ENCODE measurements at places on chromosomes 3 and 15.

- no peak for DNase-seq
These were observed 13.9 kb downstream of the CDAN1 start for GRCh38 chr15:42723068-42723467.

- no peak for DNase-seq
These were observed 2.1 kb downstream of the PODXL2 start for GRCh38 chr3:127630811-127631714.

GRCh38 chr3:87145553-87145952 is 81.6 kb upstream of the CHMP2B start:
- DNase-seq, result no peak

GRCh38 chr3:169581633-169582032 is 81.9 kb downstream of the MECOM start:
- no peak for DNase-seq

DNA sequence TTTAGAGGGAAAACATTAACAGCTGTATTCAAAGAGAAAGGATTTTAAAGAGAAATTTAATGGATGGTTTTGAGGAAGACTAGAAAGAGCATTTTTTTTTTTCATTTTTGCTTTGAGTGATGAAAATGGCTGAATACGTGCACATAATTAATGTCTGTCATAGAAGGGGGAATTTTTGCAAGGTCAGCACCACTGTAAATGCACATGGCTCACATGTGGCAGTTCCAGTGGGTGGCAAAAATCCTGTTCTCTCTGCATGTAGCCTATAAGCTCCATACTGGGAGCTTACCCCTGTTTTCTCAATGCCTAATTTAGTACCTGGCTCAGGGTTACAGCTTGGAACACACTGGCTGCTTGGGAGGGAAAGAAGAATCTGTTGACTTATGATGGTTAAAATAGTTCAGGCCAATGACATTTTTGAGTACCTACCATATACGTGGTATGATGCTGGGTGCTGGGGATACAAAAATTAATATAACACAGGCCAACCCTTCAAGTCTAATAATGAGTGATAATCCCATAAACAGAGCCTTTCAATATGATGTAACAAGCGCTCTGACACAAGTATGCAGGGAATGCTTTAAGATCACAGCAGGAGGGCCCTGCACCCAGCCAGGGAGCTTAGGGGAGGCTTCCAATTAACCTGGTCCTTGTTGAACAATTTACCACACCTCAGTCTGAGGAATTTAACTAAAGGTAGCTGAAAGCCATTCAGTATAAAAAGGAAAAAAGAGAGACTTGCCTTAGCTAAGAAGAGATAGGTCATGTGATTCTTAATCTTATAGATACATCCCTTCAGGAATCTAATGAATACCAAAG is 33.0 kb downstream of the HSPBAP1 start:
- DNase-seq, result no peak

DNA sequence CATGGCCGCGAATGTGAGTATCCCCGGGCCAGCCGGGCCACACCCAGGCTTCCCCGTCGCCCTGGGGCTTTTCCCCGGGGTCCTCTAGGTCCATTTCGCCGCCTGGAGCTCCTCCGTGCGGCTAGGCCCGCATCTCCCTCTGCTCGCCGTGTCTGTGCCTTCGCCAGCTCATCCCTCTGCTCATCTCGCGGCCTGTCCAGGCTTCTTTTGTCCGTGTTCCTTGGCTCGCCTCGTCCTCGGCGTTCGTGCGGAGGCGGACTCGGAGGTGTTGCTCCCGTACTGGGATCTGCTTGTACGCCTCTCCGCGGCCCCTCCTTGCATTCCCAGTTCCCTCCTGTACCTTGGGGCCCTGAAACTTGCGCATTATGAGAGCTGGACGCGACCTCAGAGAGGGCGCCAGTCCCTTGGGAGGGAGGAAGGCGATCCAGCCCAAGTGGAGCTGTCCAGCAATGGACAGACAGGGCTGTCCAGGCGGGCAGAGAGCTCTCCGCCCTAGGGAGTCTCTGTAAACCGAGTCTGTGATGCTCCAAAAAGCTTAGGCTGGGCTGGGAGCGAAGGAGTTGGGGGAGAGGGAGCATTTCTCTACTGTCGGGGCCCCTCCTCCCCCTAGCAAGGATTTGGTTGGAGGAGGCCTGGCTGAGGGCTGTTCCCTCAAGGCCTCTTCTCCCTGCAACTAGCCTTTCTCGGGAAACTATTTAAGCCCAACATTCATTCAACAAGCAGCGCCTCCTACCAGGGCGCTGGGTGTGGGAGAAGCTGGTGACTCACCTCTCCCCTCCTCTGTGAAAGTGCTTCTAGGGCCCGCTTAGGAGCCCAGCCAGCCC is 553 bp downstream of the TMEM43 start:
- DNase-seq, result peak; percentile 58
